Peyer's patch (tissue), 4 donors: ENCODE measurements at places on chromosomes 13 and 19. TPM values are rescaled to one million over a fixed set of nuclear protein-coding genes. Genes with fewer than 3 reads are reported as not detected.

- DNase-seq = no peak
- no peaks in the 10 kb centered on the region for H3K36me3 ChIP-seq
- no peaks in the 10 kb centered on the region for H3K4me1 ChIP-seq
- H3K4me3 ChIP-seq = no peak overlapping the region
- no peak overlapping the region for H3K27ac ChIP-seq
Observed at GRCh38 chr19:33831825-33832224, 35.2 kb downstream of the KCTD15 start.

DNA sequence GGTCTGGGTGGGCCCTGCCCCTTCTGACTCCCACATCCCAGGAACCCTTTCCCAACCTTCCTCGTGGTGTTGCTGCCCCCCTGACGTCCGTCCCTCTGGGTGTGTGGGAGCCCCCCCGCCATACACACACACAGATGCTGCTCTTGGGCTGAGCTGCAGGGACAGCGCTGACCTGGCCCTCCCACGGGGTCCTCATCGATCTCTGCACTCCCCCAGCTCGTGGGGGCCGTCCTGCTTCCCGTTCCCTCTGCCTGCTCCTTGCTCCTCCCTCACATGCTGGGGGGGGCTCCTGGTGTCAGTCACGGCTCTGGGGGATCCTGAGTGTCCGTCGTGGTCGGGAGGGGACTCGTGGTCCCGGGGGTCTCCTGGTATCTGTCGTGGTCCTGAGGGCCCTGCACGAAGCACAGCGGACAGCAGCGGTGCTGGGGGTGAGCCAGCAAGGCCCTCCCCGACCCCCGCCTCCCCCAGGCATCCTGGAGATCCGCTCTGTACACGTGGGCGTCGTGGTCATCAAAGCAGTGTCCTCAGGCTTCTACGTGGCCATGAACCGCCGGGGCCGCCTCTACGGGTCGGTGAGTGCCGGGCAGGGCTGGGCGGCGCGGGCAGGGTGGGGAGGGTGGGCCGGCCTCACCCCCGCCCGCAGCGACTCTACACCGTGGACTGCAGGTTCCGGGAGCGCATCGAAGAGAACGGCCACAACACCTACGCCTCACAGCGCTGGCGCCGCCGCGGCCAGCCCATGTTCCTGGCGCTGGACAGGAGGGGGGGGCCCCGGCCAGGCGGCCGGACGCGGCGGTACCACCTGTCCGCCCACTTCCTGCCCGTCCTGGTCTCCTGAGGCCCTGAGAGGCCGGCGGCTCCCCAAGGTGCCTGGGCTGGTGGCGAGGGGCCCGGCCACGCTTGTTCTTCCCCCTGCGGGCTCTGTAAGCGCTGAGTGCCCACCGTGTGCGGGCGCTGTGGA is 3.4 kb downstream of the FGF22 start:
- no peak for DNase-seq
- H3K27me3 ChIP-seq = no peaks in the 10 kb centered on the region
- H3K27ac ChIP-seq = no peak overlapping the region
- H3K4me1 ChIP-seq = peaks cover 21% of the 10 kb centered on the region

DNA sequence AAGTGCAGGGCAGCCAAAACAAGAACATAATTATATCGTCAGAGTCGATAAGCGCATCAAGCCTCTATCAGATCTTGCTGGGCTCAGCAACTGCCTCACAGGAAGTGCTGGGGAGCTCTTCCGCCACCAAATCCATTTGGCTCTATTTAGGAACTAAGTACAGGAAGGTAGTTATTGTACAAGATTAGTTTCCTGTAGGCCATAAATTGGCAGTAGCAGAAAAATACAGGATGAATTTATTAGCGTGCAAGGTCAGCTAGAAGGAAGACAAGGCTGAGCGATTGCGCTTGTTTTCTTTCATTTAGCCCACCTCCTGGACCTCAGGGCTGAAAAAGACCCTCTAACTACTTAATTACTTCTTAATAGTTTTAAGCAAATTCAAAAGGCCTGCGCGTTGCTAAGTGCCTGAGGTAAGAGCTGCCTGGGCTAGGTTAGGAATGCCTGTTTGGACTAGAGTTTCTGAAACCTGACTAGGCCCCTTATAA is 118.5 kb downstream of the IRS2 start:
- DNase-seq = no peak
- H3K36me3 ChIP-seq = no peaks in the 10 kb centered on the region
- no peaks in the 10 kb centered on the region for H3K4me1 ChIP-seq
- no peak overlapping the region for H3K27ac ChIP-seq
- H3K4me3 ChIP-seq = no peak overlapping the region

The CNN1 gene
- 25.6 TPM for total RNA-seq

The CRB3 gene
- total RNA-seq = 21.5 TPM

The USHBP1 gene
- total RNA-seq = 2.8 TPM

The ZNF177 gene
- 1.1 TPM for total RNA-seq

The NOVA2 gene
- 2.3 TPM for total RNA-seq
